ENCODE measurements at places on chromosomes 4 and X.
A peak's percentile ranks its signal among the peaks of the same experiment; 100 is the strongest.

DNA sequence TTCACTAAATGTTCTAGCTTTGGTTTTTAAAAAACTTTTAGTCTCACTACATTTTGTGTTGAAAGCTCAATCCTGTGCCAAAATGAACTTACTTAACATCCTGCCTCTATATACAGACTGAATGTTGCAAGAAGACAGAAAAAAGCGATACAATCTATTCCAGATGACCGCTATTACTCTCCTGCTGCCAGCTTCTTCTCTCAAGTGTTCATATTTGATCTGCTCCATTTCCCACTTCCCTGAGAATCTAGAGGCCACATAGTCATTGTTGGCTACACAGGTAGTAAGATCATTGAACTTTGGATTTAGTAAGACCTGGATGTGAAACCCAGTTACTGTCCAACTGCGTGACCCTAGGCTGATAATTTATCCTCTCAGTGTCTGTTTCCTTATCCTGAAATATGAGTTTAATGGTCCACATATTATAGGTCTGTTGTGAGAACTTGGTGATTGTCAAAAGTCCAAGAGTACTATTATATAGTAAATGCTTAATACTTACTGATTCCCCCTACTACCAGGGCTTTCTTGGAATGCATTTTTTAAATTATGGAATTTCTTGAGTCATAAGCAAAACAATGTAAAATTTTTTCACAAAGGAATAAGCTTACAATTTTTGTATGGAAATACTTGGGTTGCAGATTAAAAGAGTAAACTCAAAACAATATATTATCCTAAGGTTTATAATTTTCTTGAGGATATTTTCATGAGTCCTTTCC, 976.8 kb upstream of the ADGRL3 start:
- H3K36me3 ChIP-seq: no peaks in the 10 kb centered on the region
- H3K4me1 ChIP-seq: no peaks in the 10 kb centered on the region
- no peak overlapping the region for H3K27ac ChIP-seq
- H3K4me3 ChIP-seq: no peak overlapping the region

GRCh38 chrX:40349251-40349650, 231.5 kb upstream of the ATP6AP2 start:
- H3K4me1 ChIP-seq: no peaks in the 10 kb centered on the region
- H3K36me3 ChIP-seq: no peaks in the 10 kb centered on the region
- no peak overlapping the region for H3K27ac ChIP-seq
- H3K27me3 ChIP-seq: no peaks in the 10 kb centered on the region

GRCh38 chr4:25760518-25761157, 102.2 kb downstream of the SEL1L3 start:
- no peaks in the 10 kb centered on the region for H3K4me1 ChIP-seq
- no peak for DNase-seq
- H3K27ac ChIP-seq: no peak overlapping the region
- H3K4me3 ChIP-seq: no peak overlapping the region
- H3K27me3 ChIP-seq: no peaks in the 10 kb centered on the region

- H3K4me3 ChIP-seq: no peak overlapping the region
- no peaks in the 10 kb centered on the region for H3K36me3 ChIP-seq
- no peaks in the 10 kb centered on the region for H3K27me3 ChIP-seq
- no peak overlapping the region for H3K27ac ChIP-seq
- no peaks in the 10 kb centered on the region for H3K4me1 ChIP-seq
Measured at GRCh38 chr4:134421734-134422133, 220.1 kb upstream of the PABPC4L start.

DNA sequence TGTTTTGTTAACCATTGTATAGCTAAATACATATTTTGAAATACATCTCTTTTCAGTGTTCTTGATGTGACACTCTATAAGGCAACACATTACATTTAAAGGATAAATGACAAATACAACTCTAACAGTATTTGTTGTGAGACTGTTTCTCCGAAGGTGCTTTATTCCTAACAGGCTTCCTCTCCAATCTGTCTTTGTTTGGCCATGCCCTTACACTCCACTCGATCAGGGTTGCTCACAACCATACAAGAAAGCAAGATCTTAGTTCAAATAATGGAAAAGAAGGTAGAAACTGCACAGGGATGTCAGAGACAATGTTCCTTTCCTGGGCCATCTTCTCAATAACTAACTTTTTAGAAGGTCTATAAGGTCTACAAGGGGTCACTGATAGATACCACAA, 36.5 kb downstream of the AMMECR1 start:
- no peaks in the 10 kb centered on the region for H3K27me3 ChIP-seq
- no peak for DNase-seq
- no peaks in the 10 kb centered on the region for H3K36me3 ChIP-seq
- H3K4me1 ChIP-seq: no peaks in the 10 kb centered on the region
- no peak overlapping the region for H3K4me3 ChIP-seq

DNA sequence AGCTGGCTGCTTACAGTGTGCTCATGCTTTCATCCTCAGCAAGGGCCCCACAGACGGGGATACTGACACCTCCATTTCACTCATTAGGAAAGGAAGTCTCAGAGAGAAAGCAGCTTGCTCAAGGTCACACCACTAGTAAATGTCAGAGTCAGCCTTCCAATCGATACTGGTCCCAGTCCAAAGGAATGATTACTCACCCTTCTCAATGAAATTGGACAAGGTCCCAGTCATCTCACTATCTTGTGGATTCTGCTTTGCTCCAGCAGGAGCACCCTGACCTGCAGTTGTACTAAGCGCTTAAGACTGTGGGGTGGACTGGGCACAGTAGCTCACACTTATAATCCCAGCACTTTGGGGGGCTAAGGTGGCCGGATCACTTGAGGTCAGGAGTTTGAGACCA, 132.2 kb upstream of the SLC34A2 start:
- H3K27ac ChIP-seq: no peak overlapping the region
- H3K4me3 ChIP-seq: no peak overlapping the region
- no peaks in the 10 kb centered on the region for H3K27me3 ChIP-seq
- no peaks in the 10 kb centered on the region for H3K36me3 ChIP-seq

GRCh38 chr4:112704991-112705845, 68.3 kb downstream of the LARP7 start:
- H3K4me3 ChIP-seq: peak overlapping the region; percentile 43
- no peaks in the 10 kb centered on the region for H3K36me3 ChIP-seq
- no peaks in the 10 kb centered on the region for H3K4me1 ChIP-seq
- H3K27ac ChIP-seq: no peak overlapping the region

- H3K4me1 ChIP-seq: no peaks in the 10 kb centered on the region
- H3K27me3 ChIP-seq: no peaks in the 10 kb centered on the region
- DNase-seq: no peak
- H3K4me3 ChIP-seq: no peak overlapping the region
- H3K27ac ChIP-seq: no peak overlapping the region
Measured at GRCh38 chr4:124635331-124635730, 77.2 kb downstream of the ANKRD50 start.

- no peaks in the 10 kb centered on the region for H3K36me3 ChIP-seq
- no peak for DNase-seq
- no peak overlapping the region for H3K4me3 ChIP-seq
- no peak overlapping the region for H3K27ac ChIP-seq
- H3K4me1 ChIP-seq: no peaks in the 10 kb centered on the region
Measured at GRCh38 chr4:121321466-121321865, 59.4 kb downstream of the QRFPR start.

DNA sequence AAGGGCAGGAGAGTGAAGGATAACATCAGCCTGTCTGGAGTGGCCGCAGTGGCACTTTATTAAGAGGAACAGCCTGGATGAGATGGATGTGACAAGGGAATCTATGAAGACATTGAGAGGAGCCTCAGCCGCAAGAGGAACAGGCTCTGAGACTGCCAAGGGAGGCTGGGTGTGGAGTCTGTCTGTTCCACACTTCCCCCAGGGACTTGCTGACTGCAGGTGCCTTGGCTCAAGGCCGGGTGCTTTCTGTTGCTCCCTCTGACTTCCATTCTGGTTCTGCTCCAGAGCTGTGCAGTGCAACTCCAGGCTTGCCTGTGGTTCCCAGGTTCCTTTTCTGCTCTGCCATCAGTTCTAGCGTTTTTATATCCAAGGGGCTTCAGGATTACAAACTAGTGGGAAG, 54.6 kb downstream of the FRMPD3 start:
- H3K4me3 ChIP-seq: no peak overlapping the region
- DNase-seq: no peak
- H3K27ac ChIP-seq: no peak overlapping the region
- H3K36me3 ChIP-seq: no peaks in the 10 kb centered on the region

DNA sequence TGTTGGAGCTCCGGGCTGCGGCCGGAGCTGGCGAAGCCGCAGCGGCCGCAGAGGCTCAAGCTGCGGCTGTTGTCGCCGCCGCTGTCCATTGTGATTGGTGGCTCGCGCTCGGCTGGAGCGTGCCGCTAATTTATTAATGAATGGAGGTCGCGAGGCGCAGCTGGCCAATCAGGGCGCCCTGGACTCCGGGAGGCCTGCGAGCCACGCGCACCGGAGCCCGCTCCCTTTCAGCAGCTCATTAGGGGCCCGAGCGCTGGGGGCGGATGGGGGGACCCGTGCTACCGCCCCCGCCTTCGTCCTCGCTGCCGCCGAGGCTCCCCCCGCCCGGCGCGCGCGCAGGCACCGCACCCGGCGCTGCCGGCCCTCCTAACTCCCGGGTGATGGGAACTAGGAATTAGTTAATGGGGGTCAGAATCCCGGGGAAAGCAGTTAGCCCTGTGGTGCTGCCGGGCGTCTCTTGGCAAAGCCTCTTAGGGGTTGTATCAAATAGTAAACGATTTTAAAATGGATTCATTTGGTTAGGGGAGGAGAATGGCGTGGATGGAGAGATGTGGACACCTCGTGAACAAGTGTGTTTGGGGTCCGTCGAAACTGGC, 589 bp upstream of the NEUROG2 start:
- no peak for DNase-seq
- H3K36me3 ChIP-seq: no peaks in the 10 kb centered on the region
- H3K27me3 ChIP-seq: peaks cover 6% of the 10 kb centered on the region
- peak overlapping the region; percentile 26 for H3K4me3 ChIP-seq

- H3K4me1 ChIP-seq: no peaks in the 10 kb centered on the region
- no peaks in the 10 kb centered on the region for H3K27me3 ChIP-seq
- no peak for DNase-seq
- no peak overlapping the region for H3K27ac ChIP-seq
- H3K36me3 ChIP-seq: no peaks in the 10 kb centered on the region
Measured at GRCh38 chr4:109967798-109968520, 55.3 kb downstream of the EGF start.

GRCh38 chr4:23979534-23979933, 89.7 kb upstream of the PPARGC1A start:
- no peaks in the 10 kb centered on the region for H3K27me3 ChIP-seq
- no peak overlapping the region for H3K27ac ChIP-seq

DNA sequence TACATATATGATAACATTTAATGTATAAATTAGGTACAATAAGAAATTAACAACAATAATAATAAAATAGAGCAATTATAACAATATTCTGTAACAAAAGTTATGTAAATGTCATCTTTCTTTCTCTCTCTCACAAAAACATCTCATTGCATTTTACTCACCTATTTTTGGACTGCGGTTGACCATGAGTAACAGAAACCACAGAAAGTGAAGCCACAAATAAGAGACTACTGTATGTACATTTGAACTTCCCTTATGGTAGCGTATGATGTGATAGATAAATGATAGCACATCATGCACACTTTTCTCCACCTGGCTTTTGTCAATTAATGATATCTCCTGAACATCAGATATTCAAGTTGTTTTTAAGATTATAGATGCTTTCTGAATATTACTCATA, 80.5 kb downstream of the HNRNPD start:
- H3K4me1 ChIP-seq: no peaks in the 10 kb centered on the region
- no peak overlapping the region for H3K4me3 ChIP-seq
- H3K36me3 ChIP-seq: no peaks in the 10 kb centered on the region
- DNase-seq: no peak
- no peaks in the 10 kb centered on the region for H3K27me3 ChIP-seq
- H3K27ac ChIP-seq: no peak overlapping the region

- DNase-seq: no peak
- H3K36me3 ChIP-seq: no peaks in the 10 kb centered on the region
- H3K27me3 ChIP-seq: no peaks in the 10 kb centered on the region
- H3K4me1 ChIP-seq: peaks cover 4% of the 10 kb centered on the region
- peak overlapping the region; percentile 76 for H3K27ac ChIP-seq
Measured at GRCh38 chr4:182918044-182918607, 940 bp upstream of the DCTD start.

- no peaks in the 10 kb centered on the region for H3K27me3 ChIP-seq
- no peaks in the 10 kb centered on the region for H3K4me1 ChIP-seq
- H3K36me3 ChIP-seq: no peaks in the 10 kb centered on the region
- no peak overlapping the region for H3K4me3 ChIP-seq
- no peak for DNase-seq
Measured at GRCh38 chr4:168451744-168452390, 28.4 kb downstream of the DDX60L start.

- no peak overlapping the region for H3K4me3 ChIP-seq
- no peak overlapping the region for H3K27ac ChIP-seq
- H3K36me3 ChIP-seq: no peaks in the 10 kb centered on the region
- no peaks in the 10 kb centered on the region for H3K27me3 ChIP-seq
- no peaks in the 10 kb centered on the region for H3K4me1 ChIP-seq
- DNase-seq: no peak
Measured at GRCh38 chr4:124610211-124610610, 102.3 kb downstream of the ANKRD50 start.

GRCh38 chr4:73621357-73621756, 1.1 kb upstream of the RASSF6 start:
- H3K36me3 ChIP-seq: no peaks in the 10 kb centered on the region
- no peak for DNase-seq
- no peaks in the 10 kb centered on the region for H3K27me3 ChIP-seq
- H3K27ac ChIP-seq: no peak overlapping the region
- no peaks in the 10 kb centered on the region for H3K4me1 ChIP-seq
- no peak overlapping the region for H3K4me3 ChIP-seq

DNA sequence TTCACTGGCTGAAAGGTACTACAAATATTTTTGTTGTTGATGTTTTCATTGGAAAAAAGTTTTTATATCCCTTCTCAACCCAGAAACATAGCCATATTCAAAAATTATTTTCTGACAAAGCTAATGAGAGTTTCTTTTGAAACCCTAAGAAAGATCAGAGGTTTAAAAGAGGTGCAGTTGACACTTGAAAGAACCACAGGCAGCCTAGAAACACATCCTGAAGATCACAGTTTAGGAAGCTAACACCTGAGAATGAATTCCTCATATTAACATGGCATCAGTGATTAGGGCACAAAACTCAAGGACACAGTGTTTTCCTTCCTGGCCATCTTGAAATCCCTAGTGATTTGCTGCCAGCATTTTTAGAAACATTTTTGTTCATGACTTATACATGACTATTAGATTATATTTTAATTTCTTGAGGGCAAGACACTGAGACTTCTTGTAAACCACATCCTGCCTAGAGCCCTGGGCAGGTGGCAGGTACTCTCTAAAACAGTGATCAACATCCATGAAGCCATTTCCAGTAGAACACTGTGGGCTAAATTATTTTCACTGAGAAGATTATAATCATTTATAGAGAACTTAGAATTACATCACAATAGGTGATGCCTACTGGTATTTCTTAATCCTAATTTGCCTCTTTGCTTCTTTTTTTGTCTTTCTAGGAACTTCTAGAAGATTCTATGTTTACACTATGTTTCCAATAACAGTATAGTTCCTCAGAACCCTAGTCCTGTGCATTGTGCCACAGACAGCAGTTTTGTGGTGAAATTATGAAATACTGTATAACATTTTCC, 80.0 kb downstream of the ARSJ start:
- H3K27ac ChIP-seq: no peak overlapping the region
- no peaks in the 10 kb centered on the region for H3K36me3 ChIP-seq
- no peaks in the 10 kb centered on the region for H3K4me1 ChIP-seq
- DNase-seq: no peak
- H3K27me3 ChIP-seq: no peaks in the 10 kb centered on the region
- no peak overlapping the region for H3K4me3 ChIP-seq
